ENCODE measurements at places on chromosomes 6 and 20.

DNA sequence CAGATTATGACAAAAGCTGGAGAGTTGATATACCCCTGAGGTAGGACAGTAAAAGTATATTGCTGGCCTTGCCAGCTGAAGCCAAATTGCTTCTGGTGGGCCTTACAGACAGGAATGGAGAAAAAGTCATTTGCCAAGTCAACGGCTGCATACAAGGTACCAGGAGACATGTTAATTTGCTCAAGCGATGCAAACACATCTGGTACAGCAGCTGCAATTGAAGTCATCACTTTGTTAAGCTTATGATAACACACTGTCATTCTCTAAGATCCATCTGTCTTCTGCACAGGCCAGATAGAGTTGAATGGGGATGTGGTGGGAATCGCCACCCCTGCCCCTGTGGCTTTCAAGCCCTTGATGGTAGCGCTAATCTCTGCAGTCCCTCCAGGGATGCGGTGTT is 40.4 kb upstream of the POPDC3 start:
- DNase-seq: no peak

- no peak for DNase-seq
Observed at GRCh38 chr20:53872081-53872541, 198.3 kb downstream of the BCAS1 start.

- no peak for DNase-seq
Observed at GRCh38 chr20:10061641-10062040, 26.9 kb downstream of the ANKEF1 start.

- no peak for DNase-seq
Observed at GRCh38 chr20:17482536-17482935, 48.6 kb downstream of the BFSP1 start.

DNA sequence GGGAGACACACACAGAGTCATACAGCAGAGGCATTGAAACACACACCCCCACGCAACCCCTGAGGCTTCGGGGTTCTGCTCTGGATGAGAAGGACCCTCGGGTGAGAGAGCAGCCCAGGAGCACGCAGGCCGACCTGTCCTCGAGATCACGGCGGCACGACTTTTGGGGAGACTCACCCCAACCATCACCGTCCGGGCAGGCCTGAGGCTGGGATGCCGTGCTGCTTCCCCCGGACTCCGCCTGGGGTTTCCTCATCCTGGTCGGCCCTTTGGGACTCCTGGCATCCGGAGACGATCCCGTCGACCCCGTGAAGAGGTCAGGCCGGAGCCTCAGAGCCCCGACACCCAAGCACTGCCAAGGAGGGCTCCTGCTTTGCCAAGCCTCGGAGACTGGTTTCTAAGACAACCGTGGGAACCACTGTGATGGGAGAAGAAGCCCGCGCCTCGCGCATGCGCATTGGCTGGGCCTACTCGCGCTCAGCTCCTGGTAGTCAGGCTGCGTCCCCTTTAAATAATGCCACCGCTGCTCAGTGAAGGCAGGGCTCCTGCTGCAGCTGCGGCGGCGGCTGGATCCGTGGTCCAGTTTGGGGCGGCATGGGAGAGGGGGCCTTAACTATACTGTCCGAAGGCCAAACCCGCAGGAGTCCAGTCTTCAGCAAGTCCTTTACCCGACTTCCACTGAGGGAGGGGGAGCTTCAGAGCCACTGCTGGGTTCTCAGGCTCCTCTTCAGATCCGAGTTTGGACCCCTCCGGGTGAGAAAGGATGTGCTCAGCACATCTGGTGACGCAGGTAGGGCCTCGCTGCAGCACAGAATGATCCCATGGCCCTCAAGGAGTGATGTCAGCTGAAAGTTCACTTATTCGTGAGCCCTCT is 171.4 kb upstream of the ZNF337 start:
- DNase-seq: no peak

Data from liver (tissue), 10 donors.